ENCODE measurements at places on chromosomes 5 and 9.

DNA sequence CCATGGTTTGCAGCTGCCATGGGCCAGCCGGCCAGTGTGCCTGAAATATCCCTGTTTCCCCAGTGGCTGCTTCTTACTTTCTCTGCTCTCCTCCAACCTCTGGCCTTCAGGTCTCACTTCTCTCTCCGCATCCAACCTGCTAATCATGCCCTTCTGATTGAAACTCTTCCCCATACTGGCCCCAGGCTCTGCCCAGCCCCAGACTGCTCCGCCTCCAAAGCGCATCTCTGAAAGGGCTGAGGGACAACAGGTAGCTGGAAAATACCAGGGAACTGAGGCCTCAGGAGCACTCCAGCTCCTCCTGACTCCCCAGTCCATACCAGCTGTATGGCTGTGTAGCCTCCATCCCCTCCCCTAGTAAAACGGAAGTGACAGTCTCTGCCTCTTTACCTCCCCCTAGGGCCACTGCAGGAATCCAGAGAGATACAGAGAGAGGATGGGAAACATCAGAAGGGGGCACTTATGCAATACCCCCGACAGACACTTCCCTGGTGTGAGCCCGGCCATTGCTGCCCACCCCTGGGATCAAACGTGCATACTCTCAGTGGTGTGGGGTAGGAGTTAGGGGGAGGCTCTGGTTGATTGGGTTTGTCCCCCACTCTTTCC is 34.2 kb downstream of the PAX5 start:
- DNase-seq, result no peak

- DNase-seq, result peak; percentile 8
Measured at GRCh38 chr5:78758169-78758839, 109.7 kb upstream of the LHFPL2 start.

DNA sequence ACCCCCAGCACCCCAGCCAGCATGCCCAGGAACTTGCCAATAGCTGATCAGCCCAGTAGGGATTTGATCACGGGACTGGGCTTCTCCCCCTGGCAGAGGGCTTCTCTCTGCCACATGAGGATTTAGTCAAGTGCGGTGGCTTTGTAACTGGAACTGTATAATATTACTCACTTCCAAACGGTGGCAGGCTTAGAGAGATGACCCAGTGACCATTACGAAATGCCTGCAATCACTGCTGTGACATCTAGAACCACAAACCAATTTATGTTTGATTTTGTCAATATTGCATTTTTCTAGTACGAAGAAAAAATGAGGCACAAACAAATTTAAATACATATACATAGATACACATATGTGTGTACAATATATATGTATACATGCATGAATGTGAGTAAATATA is 192.1 kb downstream of the ERCC6L2 start:
- DNase-seq, result no peak

- no peak for DNase-seq
Measured at GRCh38 chr5:143245929-143246561, 157.4 kb downstream of the NR3C1 start.

- DNase-seq, result no peak
Measured at GRCh38 chr9:2709645-2710101, 7.6 kb upstream of the KCNV2 start.

- DNase-seq, result no peak
Measured at GRCh38 chr5:109506556-109506955, 96.8 kb upstream of the PJA2 start.

- no peak for DNase-seq
Measured at GRCh38 chr9:99398241-99398640, 176.2 kb downstream of the SEC61B start.

GRCh38 chr5:120624021-120624563 is 160.0 kb downstream of the PRR16 start:
- no peak for DNase-seq

DNA sequence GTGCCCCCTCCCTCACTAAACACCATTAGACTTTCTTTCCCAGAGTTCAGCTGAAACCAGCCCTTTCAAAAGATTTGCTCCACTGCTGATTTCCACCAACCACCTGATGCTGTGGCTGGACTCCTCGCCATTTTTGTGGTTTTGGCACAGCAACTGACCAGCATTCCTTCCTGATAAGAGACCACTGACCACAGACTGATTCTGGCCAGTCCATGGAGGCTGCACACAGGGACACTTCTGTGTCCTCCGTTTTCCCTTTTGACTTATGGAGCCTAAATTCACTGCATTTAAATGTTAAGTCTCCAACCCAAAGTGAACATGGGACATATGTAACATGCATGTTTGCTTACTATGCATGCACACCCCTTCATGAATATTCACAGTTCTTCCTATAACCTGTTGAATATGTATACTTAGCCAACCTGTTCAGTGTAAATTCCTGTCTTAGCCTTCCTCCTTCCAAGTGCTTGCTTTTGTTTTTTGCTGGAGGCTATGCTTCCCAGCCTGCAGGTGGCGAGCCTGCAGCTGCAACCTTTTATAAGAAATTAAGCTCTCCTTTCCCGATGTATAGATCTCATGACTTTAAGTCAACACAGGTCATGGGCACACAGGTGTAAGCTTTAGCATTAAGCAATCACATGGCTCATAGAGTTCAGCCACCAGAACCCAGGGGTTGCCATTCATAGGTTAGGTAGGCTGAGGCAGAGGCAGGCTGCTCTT is 78.7 kb downstream of the ACTL7B start:
- DNase-seq, result no peak

- DNase-seq, result peak; percentile 77
Measured at GRCh38 chr9:109894921-109895758, 115.1 kb downstream of the PALM2AKAP2 start.

DNA sequence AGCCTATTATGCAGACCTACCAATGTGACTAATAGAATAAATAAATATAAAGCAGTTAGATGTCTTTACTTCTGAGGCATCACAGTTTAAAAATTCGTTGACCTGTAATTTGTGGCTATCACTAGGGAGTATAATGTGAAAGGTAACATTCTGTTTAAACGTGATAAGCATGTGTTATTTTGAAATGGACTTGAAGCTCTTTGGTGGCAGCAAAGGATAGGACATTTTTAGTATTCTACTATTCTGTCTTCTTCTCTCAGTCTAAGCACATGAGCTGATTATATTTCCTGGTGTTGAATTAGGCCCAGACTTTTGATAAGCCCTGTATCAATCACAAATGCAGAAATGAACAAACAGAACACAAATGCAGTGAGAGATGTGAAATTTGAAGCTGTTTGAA is 974.0 kb upstream of the CDH10 start:
- no peak for DNase-seq

DNA sequence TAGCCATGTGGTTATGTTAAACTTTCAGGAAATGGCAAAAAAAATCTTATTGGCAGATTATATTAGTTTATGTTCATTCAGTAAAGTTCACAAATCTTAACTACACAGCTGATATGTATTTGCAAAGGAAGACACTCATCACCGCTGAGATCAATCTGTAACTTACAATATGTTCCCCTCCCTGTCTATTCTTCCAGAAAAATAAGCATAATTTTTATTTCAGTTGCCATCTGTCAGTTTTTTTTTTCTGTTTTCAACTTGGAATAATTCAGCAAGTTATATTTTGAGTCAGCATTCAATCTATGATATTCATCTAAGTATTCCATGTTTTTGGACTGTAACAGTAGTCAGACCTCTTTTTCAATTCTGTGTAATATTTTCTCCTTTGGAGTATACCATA is 1019.9 kb upstream of the PTPRD start:
- DNase-seq, result no peak

- DNase-seq, result no peak
Measured at GRCh38 chr5:96483878-96484277, 50.8 kb upstream of the PCSK1 start.

GRCh38 chr9:85228111-85228855 is 513.5 kb downstream of the AGTPBP1 start:
- DNase-seq, result no peak

- DNase-seq, result no peak
Measured at GRCh38 chr5:163456029-163456589, 3.8 kb downstream of the NUDCD2 start.

GRCh38 chr9:35000535-35001284 is 11.2 kb downstream of the DNAJB5 start:
- no peak for DNase-seq

- DNase-seq, result no peak
Measured at GRCh38 chr5:42923710-42924109, 112.0 kb upstream of the SELENOP start.

- no peak for DNase-seq
Measured at GRCh38 chr5:178774866-178775539, 44.5 kb upstream of the ZNF354A start.

DNA sequence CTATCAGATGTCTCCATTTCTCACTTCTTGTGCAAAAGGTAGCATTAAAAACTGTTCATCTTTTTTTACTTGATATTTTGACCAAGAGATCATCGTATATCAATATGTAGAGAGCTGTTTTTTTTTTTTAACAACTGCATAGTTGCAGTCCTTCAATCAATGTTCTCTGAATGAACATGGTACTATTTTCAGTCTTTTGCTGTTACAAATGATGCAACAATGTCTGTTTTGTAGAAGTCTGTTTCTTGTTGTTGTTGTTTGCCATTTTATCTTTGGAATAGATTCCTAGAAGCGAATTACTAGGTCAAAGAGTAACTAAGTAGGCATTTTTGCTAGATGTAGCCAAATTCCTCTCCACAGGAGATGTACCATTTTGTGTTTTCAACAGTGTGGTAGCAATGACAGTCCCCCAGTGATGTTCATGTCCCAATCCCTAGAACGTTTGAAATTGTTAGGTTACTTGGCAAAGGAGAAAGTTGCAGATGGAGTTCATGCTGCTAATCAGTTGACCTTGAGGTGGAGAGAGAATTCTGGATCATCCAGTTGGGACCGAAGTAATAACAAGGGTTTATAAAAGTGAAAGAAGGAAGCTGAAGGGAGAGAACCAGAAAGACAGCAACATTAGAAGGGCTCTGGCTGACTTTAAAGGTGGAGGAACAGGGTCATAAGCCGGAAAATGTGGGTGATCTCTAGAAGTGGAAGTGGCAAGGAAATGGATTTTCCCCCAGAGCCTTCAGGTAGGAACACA is 6.3 kb downstream of the MTREX start:
- no peak for DNase-seq

- no peak for DNase-seq
Measured at GRCh38 chr9:136252846-136253245, 7.2 kb upstream of the QSOX2 start.

GRCh38 chr5:160082614-160083500 is 36.4 kb downstream of the PWWP2A start:
- no peak for DNase-seq

Measured in activated naive CD4-positive, alpha-beta T cell treated with anti-CD3 and anti-CD28 coated beads, Interleukin-2, amount 50 U/mL, for 72 hours (primary cell).